ENCODE measurements at places on chromosomes 2 and 18. TPM values are rescaled to one million over a fixed set of nuclear protein-coding genes. Genes with fewer than 3 reads are reported as not detected.

DNA sequence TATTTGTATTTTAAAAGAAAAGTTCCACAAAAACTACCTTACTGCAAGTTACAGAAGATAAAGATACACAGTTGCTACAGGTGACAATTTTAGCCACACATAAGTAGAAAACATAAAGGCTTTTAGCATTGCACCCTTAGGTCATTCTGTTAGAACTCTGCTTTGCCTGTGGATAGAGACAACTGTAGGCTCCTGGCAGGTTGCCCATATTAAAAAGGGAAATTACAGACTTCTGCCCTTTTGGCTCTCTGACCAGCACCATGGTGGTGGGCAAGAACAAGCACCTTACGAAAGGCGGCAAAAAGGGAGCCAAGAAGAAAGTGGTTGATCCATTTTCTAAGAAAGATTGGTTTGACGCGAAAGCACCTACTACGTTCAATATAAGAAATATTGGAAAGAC is 223.3 kb downstream of the MC4R start:
- DNase-seq, result no peak
- no peaks in the 10 kb centered on the region for H3K36me3 ChIP-seq
- H3K27me3 ChIP-seq, result no peaks in the 10 kb centered on the region

DNA sequence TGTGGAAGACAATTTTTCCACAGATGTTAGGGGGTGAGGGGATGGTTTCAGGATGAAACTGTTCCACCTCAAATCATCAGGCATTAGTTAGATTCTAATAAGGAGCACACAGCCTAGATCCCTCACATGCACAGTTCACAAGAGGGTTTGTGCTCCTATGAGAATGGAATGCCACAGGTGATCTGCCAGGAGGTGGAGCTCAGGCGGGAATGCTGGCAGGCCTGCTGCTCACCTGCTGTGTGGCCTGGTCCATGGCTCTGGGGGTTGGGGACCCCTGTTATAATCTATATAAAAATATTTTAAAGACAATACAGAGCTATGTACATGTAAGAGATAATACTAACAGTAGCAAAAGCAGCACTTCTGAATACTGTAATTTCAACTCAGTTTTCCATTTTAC is 19.2 kb downstream of the CWC22 start:
- no peak for DNase-seq
- H3K4me3 ChIP-seq, result no peak overlapping the region
- H3K27ac ChIP-seq, result no peak overlapping the region
- peaks cover 51% of the 10 kb centered on the region for H3K36me3 ChIP-seq
- no peaks in the 10 kb centered on the region for H3K4me1 ChIP-seq

GRCh38 chr2:219081701-219082331 is 21.1 kb upstream of the IHH start:
- H3K27me3 ChIP-seq, result no peaks in the 10 kb centered on the region
- H3K36me3 ChIP-seq, result peaks cover 12% of the 10 kb centered on the region
- peaks cover 55% of the 10 kb centered on the region for H3K4me1 ChIP-seq
- H3K4me3 ChIP-seq, result no peak overlapping the region
- DNase-seq, result peak; percentile 74

Gene IL36A
- not detected for polyA plus RNA-seq
